Esophagus squamous epithelium (tissue), 5 donors: ENCODE measurements at places on chromosomes 13 and 19.
A peak's percentile ranks its signal among the peaks of the same experiment; 100 is the strongest.

GRCh38 chr19:1361601-1362386, 21.9 kb upstream of the NDUFS7 start:
- DNase-seq, result no peak

- no peak for DNase-seq
Observed at GRCh38 chr13:89701913-89702312, 1645.6 kb upstream of the MIR17HG start.

- DNase-seq, result no peak
Observed at GRCh38 chr13:45518525-45519245, 53.9 kb downstream of the COG3 start.

- DNase-seq, result no peak
Observed at GRCh38 chr19:58218899-58219298, 9.8 kb upstream of the ZNF544 start.

- DNase-seq, result no peak
Observed at GRCh38 chr19:7887408-7888144, 734 bp upstream of the LRRC8E start.

DNA sequence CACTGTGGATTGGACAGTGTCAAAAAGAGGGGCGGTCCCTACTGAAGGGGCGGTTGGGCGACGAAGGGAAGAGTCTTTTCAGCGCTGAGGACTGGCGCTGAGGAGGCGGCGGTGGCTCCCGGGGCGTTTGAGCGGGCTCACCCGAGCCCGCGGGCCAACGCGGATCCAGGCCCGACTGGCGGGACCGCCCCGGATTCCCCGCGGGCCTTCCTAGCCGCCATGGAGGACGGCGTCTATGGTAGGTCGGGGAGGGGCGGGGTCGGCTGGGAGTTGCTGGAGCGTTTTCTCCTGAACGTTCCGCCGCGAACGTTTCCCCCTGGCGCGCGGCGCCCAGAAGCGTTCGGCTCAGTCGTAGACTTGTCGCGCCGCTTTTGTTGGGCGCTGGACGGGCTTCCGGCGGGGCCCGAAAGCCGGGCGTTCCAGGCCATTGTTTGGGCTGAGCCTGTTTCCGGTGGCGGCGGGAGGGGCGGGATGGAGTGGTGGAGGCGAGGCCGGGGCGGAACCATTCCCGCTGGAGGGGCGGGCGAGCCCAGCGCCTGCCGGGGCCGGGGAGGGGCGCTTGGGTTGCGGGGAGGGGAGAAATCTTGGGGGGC, at the start of gene CYTH2:
Gene CYTH2, plus strand, starts transcription at position 81 of the 593 bp plus-strand sequence. Its CDS starts 139 bp downstream, at position 220.
- peak; percentile 40 for DNase-seq
